Stimulated activated CD8-positive, alpha-beta memory T cell treated with anti-CD3 and anti-CD28 coated beads, Interleukin-7, amount 100 ng/mL, for 24 hours (primary cell): ENCODE measurements at places on chromosomes 4 and X.

- DNase-seq = no peak
Measured at GRCh38 chr4:78566834-78567499, 15.4 kb downstream of the ANXA3 start.

- DNase-seq = no peak
Measured at GRCh38 chr4:146282657-146283056, 68.3 kb downstream of the REELD1 start.

DNA sequence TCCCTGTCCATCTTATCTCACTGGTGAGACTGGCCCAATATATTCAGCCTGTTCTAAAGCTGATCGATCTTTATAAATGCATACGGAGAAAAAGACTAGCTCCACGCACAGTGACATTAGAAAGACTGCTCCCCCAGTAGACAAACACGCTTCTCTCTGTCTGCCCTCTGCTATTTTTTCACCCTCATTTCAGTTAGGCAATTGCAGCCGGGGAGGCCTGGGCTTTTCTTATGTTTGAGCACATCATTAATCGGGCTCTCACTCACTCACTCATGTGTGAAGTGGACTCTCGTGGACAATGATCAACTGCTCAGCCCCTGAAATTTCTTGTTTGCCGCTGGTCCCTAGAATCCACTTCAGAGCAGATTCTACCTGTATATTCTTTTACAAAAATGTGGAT is 824.7 kb upstream of the TENM3 start:
- DNase-seq = no peak

GRCh38 chr4:113633467-113633866 is 128.1 kb downstream of the CAMK2D start:
- DNase-seq = no peak

DNA sequence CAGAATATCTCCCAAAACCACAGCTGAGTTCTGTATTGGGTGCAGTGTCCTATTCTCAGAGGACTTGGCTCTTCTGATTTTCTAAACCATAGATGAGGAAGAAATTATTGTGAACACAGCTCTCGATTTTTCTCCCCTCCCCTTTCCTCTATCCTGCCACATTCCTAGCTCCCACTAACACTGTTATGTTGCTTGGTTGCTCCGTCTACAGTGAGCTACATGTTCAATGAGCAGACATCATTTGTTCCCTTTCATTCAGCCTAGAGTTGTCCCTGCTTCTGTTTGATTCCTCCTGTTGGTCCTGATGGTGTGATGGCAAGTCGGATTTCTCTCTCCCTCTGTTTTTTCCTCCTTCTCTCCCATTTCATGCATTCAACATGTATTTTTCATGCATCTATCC is 65.9 kb downstream of the DIPK2B start:
- DNase-seq = no peak

GRCh38 chrX:43333543-43333942 is 322.6 kb upstream of the MAOA start:
- DNase-seq = no peak

GRCh38 chr4:154189346-154189745 is 302.3 kb downstream of the DCHS2 start:
- no peak for DNase-seq

DNA sequence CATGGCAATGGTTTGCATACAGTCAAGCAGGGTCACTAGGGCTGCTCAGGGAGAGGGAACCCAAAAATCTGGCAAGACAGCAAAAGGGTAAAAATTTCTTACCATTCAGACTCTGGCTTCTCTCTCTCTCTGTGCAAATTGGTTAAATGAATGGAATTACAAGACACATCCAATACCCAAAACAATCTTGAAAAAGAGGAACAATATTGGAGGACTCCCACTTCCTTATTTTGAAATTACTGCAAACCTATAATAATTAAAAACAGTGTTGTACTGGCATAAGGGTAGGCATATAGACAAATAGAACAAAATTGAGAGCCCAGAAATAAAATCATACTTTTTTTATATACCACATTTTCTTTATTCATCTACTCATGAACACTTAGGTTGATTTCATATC is 24.1 kb downstream of the ETDA start:
- no peak for DNase-seq

DNA sequence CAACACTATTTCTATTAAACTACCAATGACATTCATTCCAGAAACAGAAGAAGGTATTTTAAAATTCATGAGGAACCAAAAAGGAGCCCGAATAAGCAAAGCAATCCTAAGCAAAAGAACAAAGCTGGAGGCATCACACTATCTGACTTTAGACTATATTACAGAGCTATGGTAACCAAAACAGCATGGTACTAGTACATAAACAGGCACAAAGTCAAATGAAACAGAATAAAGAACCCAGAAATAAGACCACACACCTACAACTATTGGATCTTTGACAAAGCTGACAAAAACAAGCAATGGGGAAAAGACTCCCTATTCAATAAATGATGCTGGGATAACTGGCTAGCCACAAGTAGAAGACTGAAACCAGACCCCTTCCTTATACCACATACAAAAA is 122.3 kb downstream of the ITIH6 start:
- no peak for DNase-seq

DNA sequence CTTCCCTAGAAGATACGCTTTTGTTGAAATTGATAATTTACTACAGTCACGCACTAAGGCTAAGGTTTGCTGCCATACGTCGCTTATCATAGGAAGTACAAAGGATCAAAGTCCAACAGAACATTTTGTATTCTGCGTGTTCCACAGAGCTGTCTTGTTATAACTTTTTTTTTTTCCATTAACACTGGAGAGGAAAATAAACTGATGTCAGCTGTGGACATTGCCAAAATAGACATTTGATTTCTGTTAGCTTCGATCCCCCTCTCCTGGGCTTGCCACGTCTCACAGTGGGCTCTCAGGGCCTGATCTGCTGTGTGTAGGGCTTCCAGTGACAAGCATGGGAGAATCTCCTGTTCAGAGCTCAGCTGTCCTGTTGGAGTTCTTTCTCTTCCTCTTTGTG is 93.3 kb downstream of the SPATA18 start:
- DNase-seq = no peak

DNA sequence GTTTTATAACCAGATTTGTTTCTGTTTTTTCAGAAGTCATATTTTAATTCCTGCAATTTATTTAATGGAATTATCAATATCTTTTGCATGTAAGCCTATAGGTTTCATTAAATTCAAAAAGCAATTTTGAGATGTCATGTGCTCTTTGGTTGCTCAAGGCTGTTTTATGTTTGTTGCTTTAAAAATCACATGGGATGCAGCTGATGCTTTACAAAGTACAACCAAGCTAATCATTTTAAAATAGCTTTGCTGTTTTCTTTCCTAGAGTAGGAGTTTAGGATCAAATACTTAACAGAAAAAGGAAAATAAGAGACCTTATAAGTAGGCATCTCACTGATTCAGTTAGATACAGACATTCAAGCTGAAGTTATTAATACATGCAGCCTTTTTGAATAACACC is 11.3 kb downstream of the CPEB2 start:
- DNase-seq = no peak

GRCh38 chr4:146107587-146108240 is 67.8 kb upstream of the LSM6 start:
- DNase-seq = no peak

GRCh38 chr4:38516190-38516589 is 147.8 kb upstream of the KLF3 start:
- DNase-seq = no peak

DNA sequence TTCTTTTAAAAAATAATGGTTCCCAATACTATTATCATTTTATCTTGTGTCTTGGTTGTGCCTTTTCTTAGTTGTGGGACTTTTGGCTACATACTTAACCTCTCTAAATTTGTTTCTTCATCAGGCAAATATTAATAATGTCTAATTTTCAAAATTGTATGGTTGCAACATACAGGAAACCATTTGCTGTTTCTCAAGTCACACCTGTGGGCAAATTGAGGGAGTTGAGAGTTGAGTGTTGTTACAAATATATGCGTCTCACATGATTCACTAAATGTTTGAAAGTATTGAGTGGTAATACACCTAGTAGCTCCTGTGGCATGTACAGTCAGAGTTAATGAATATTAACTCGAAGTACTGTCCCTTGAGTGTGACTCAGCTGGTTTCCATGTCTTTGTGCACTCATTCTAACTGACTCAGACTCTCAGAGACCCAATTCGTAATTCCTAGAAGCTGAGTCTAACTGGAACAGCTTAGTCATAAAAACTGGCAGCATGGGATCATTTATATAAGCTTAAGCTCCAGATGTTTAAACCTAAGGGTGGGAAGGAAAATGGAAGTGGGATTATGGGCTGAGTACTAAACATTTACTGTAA is 802.4 kb downstream of the TRIML1 start:
- DNase-seq = no peak

GRCh38 chr4:172975651-172976229 is 192.9 kb upstream of the GALNT7 start:
- DNase-seq = no peak
